ENCODE measurements at places on chromosomes 1 and 21.

- DNase-seq: no peak
These were observed 24.8 kb upstream of the RNF19B start for GRCh38 chr1:32989160-32990050.

DNA sequence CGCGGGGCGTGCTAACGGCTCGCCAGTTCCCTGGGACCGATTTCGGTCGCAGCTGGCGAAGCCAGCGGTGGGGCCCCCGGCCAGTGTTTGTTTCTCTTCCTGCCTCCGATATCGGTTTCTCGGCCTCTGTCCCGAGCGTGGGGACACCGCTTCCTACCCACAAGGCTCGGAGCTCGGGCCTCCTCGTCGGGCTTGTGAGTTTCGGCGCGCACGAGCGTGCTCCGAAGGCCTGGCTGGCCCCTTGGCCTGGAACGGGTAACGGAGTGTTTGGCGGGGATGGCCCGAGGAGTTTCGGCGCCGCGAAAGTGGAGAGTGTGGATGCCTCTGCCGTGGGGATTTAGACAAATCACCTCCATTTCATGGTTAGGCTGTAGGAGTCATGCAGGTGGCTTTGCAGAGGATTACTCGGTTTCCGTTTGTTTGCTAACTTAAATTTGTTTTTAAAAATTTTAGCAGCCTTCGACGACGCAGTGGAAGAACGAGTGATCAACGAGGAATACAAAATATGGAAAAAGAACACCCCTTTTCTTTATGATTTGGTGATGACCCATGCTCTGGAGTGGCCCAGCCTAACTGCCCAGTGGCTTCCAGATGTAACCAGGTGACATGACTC lies 559 bp downstream of the RBBP4 start:
- DNase-seq: no peak

DNA sequence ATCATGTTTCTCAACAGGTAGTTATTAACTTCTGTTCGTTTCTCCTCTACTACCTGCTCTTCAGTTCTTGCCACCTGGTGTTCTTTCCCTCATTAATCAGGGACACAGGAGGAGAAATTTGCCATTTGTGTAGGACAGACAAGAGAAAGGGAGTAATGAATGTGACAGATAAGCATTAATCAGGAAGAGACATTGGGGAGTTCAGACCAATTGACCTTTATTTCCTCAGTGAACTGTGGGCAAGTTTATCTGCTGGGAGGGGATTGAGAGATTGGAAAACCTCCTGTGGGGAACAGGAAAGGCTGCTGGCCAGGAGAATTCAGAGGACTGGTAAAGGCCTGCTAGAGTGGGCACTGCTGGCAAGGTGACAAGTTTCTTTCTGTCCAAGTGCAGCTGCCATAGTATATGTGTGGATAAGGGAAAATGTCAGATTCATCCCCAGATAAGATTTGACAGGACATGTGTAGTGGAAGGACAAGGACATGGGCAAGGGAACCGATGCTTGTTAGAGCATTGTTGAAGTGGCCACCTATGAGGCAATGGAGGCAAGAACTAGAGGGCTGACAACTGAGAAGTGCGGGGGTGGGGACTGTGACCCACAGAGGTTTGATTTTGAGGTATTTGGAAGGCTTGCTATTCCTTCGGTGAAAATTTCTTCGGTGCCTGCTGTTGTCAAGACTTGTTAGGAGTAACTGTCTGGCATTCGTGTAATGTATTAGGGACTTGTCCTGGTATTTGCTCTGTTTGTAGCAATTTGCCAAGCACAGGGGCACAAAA lies 12.6 kb downstream of the SZT2 start:
- DNase-seq: no peak

DNA sequence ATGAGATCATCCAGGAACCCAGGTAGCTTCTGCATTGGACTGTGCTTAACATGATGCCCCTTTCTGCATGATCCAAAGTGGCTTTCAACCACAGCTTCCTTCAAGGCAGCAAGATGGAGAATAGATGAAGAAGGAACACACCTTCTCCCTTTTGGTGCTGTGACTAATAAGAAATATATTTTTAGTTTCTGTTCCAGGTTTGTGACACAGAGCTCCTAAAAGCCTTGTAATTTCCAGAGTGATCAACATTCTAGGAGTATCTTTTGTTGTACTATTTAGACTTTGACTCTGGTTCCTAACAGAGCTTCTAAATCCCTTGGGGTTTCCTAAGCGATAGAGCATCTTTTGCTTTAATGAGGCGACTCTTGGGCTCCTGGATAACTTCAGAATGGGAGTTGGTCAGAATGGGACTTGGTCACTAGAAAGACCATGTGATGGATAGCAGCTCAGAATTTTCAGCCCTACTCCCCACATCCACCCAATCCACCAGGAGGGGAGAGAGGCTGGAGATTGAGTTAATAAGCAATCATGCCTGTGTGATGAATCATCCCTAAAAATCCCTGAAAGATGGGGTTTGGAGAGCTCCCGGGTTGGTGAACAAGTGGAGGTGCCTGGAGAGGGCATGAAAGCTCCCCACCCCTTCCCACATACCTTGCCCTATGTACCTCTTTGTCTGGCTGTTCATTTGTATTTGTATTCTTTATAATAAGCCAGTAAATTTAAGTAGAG lies 134.8 kb downstream of the FGGY start:
- no peak for DNase-seq

- DNase-seq: no peak
These were observed 17.7 kb downstream of the TCP10L start for GRCh38 chr21:32567626-32568025.

DNA sequence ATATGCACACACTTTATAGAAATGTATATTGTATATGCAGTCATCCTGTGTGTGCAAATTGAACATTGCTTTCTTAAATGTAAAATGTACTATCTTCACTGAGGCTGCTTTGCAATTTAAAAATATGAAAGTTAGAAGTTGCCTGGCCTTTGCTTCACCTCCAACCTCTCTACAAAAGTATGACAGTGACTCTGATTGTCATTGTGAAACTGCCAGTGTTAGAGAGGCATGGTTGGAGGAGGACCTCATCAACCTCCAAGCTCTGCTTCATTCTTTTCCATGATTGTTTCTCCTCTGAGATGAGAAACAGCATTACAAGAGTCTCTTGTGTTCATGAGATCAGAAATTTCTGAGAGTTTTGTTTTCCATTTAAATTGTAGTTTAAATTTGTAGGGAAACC lies 185.5 kb downstream of the ZC3H11B start:
- DNase-seq: no peak

DNA sequence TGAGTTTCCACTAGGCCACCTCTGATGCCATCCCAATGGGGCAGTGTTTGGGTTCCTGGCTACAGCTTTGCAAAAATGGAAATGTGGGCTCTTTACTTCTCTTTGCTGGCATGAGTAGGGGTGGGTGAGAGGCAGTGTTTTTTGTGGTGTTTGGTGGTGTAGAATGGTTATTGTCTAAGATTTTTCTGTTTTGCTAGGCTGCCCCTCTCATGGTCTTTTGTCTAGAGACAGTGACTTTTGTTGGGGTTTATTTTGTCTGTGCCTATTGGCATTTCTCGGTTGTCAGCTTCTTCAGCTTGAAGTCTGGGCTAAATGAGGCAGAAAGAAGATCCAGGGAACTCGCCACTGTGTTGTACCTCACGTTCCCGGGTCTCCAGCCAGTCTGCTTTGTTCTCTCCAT lies 112.1 kb downstream of the CENPF start:
- no peak for DNase-seq

DNA sequence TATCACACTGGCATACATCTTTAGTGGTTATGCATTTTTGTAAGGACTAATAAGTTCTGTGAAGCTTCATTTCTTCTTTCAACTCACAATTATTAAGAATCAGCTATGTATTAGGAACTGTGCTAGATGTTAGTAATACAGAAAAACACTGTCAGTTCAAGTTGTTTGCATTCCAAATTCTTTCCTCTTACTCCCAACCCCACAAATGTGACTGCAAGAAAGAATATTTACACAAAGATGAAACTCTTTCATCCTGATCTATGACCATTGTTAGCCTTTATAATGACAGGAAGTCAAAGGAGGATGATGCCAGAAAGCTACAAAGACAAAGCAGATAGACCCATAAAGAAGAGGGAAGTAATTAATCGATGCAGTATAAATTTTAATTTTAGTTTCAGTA lies 21.0 kb upstream of the GADD45A start:
- DNase-seq: no peak

DNA sequence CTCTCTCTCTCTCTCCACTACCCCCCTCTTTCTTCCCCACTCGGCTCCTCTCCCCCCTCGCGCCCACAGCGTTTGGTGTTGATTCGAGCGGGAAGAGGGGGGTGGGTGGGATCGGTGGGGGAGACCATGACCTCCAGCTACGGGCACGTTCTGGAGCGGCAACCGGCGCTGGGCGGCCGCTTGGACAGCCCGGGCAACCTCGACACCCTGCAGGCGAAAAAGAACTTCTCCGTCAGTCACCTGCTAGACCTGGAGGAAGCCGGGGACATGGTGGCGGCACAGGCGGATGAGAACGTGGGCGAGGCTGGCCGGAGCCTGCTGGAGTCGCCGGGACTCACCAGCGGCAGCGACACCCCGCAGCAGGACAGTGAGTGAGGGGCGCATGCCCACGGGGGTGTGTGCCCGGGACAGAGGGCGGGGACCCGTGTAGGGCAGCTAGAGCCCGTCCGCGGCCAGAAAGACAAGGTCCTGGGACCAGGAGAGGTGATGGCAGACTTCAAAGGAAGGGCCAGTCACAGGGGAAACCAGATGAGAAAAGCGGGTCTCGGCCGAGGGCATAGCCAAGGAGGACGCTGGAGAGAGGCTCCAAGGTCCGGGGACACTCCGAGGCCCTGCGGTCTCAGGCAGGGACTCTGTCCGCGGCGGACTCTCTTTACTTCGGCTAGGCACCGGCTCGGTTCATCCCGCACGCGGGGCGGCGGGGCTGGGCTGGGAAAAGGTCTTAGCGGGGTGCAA lies at the start of gene PRRX1:
Gene PRRX1, plus strand, starts transcription at position 39 of the 735 bp plus-strand sequence. Its CDS starts 88 bp downstream, at position 127.
- peak; percentile 20 for DNase-seq

DNA sequence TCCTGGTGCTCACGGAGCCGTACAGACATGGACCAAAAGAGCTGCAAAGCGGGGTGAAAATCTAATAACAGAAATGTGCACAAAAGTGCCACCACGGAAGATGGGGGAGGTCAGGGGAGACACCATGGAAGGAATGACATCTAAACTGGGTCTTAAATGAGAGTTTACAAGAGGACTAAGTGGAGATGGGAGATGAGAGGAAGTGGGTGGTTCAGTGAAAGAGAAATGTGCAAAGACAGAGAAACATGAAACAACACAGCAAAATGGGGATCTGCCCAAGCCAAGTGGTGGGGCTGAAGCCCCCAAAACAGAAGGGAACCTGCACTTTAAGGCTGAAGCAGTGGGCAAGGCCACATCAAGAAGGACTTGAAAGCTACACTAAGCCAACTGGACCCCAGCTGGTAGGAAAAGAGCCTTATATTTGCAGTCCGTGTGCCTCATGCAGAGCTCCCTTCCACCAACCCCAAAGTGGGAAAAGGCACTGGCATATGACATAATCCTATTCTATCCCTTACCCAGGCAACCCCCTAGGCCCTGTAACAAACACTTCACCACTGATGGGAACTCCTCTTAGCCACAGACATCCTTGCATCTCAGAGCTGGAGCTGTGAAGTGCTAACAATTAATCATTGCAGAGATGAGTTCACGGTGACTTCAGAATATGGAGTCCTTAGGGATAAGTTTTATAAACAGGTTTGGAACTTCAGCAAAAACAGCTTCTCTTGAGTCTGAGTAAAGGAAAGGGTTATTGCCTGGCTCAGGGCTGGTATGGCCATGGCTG lies 198.6 kb upstream of the EDN2 start:
- no peak for DNase-seq

DNA sequence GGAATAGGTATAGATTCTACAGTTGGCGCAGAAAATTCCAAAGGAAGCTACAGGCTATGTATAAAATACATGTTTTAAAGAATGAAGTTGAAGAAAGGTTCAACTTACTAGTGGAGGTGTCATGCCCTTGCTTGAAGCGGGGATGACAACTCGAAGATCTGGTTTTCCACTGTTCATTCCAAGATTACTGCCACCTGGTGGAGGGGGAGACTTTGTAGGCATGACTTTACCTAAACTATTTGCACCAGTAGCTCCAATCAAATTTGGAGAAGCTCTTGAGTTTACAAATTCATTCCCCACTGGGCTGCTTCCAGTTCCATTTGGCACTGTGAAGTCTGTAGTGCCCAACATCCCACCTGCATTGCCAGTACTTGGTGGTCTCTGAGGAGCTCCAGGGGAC lies 81.7 kb downstream of the AXDND1 start:
- DNase-seq: no peak

DNA sequence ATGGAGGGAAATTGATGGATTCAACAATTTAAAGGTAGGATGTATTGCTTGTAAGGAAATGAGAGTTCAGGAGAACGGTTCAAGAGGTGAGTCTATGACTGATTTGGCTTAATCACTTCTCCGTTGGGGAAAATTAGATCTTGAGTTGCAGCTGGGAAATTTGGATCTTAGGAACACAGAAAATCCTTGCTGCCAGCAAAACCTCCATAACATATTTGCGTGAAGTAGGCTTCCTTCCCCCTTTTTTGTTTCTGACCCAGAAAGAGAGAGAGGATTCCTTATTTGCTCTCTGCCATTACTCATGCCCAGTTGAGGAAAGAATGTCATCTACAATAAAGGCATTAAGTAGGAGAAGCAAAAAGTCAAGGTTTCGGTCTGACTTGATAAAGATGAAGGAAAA lies 73.5 kb upstream of the PDC start:
- no peak for DNase-seq

DNA sequence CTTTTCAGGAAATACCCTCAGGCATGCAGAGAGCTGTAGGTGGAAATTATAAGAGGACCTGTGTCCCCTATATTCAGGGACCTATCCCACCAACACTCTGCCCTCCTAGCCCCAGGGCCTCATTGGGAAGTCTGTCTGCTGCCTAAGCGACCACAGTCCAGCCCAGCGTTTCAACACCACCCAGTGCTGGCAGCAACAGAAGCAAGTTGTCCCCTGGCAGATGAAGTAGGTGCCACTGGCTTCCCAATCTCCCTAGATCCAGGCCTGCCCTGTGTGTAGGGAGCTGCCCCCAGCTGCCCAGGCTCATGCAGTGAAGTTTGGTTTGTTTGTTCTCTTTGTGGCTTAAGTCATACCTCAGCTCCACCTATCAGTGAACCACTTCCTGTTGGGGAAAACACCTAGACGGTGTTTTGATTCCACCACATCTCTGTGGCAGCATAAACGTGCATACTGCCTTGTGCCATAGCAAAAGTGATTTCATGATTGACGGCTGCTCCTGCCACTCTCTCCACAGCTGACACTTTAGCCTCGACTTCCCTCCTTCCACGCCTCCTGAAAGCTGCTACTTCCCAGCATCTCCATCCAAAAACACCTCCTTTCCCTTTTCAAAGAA lies 8.1 kb upstream of the LEFTY1 start:
- no peak for DNase-seq

GRCh38 chr21:46385846-46386733 lies 62.1 kb downstream of the PCNT start:
- DNase-seq: no peak

- no peak for DNase-seq
These were observed 95.2 kb downstream of the HLX start for GRCh38 chr1:220974431-220974830.
